ENCODE measurements at places on chromosomes 13 and 19. TPM values are rescaled to one million over a fixed set of nuclear protein-coding genes. Genes with fewer than 3 reads are reported as not detected.

GRCh38 chr19:54921082-54921481, 15.1 kb downstream of the NCR1 start:
- no peaks in the 10 kb centered on the region for H3K4me1 ChIP-seq
- peaks cover 2% of the 10 kb centered on the region for H3K36me3 ChIP-seq
- no peak for DNase-seq
- no peak overlapping the region for H3K4me3 ChIP-seq
- no peaks in the 10 kb centered on the region for H3K27me3 ChIP-seq

The LRFN3 gene
- total RNA-seq: 11.6 TPM

The CBY2 gene
- total RNA-seq: not detected

The GAS6 gene
- 0.17 TPM for total RNA-seq

- no peak overlapping the region for H3K4me3 ChIP-seq
- H3K27ac ChIP-seq: no peak overlapping the region
- no peaks in the 10 kb centered on the region for H3K4me1 ChIP-seq
- no peak for DNase-seq
Measured at GRCh38 chr13:98784666-98785065, 32.2 kb upstream of the SLC15A1 start.

The SIGLECL1 gene
- not detected for total RNA-seq

The SMIM24 gene
- total RNA-seq: not detected

The DZIP1 gene
- total RNA-seq: 0.14 TPM

GRCh38 chr19:5480427-5480836, 25.2 kb downstream of the ZNRF4 start:
- H3K27me3 ChIP-seq: peaks cover 12% of the 10 kb centered on the region
- peak; percentile 62 for DNase-seq
- H3K36me3 ChIP-seq: no peaks in the 10 kb centered on the region

DNA sequence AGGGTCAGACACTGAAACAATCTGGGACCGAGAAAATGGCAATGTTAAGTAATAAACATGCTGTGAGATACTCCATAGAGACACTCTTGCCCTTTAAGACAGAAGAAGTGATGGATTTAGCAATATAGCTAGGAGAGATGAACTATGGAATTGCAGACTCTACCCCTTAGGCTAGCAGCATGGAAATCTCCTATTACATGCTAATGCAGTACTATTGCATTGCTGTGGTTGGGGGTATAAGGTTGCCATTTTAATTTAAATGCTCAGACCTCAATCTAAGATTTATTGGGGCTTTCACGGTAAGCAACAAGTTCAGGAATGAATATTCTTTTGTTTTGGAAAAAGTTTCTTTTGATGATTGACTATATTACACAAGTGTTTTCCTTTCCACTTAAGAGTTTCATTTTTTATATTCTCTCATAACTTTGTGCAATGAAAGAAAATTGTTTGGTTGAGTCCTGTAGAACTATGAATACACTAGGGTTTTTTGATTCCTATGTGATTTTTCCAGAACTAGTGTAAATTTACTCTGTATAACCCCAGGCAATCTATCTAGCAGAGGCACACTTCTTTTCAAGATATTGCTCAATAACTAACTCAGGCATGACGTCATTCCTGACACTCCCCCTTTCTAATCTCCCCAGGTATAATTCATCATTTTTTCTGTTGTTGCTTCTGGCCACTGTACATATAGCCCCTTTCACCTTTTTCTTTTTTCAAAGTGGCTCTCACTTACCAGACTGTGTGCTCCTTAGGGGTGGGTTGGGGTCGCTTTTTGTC, 394.7 kb upstream of the KLF12 start:
- DNase-seq: no peak
- H3K4me1 ChIP-seq: no peaks in the 10 kb centered on the region
- no peaks in the 10 kb centered on the region for H3K36me3 ChIP-seq
- no peak overlapping the region for H3K27ac ChIP-seq
- no peaks in the 10 kb centered on the region for H3K27me3 ChIP-seq

- H3K27ac ChIP-seq: no peak overlapping the region
- H3K4me3 ChIP-seq: no peak overlapping the region
- DNase-seq: no peak
- no peaks in the 10 kb centered on the region for H3K27me3 ChIP-seq
- no peaks in the 10 kb centered on the region for H3K4me1 ChIP-seq
Measured at GRCh38 chr13:84645196-84646012, 763.1 kb upstream of the SLITRK1 start.

GRCh38 chr13:72537395-72537780, 190.0 kb downstream of the MZT1 start:
- H3K36me3 ChIP-seq: no peaks in the 10 kb centered on the region
- DNase-seq: no peak
- no peak overlapping the region for H3K27ac ChIP-seq
- H3K4me1 ChIP-seq: no peaks in the 10 kb centered on the region

DNA sequence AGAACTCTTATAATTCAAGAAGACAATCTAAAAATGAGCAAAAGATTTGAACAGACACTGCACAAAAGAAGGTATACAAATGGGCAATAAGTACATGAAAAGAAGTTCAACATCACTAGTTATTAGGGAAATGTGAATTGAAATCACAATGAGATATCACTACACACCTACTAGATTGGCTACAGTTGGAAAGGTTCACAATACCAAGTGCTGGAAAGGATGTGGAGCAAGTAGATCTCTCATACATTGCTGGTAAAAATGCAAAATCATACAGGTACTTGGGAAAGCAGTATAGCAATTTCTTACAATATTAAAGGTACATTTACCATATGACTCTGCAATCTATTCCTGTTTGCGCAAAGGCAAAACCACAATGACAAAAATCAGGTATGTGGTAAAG, 145.7 kb downstream of the LHFPL6 start:
- H3K4me1 ChIP-seq: no peaks in the 10 kb centered on the region

The POSTN gene
- not detected for total RNA-seq

DNA sequence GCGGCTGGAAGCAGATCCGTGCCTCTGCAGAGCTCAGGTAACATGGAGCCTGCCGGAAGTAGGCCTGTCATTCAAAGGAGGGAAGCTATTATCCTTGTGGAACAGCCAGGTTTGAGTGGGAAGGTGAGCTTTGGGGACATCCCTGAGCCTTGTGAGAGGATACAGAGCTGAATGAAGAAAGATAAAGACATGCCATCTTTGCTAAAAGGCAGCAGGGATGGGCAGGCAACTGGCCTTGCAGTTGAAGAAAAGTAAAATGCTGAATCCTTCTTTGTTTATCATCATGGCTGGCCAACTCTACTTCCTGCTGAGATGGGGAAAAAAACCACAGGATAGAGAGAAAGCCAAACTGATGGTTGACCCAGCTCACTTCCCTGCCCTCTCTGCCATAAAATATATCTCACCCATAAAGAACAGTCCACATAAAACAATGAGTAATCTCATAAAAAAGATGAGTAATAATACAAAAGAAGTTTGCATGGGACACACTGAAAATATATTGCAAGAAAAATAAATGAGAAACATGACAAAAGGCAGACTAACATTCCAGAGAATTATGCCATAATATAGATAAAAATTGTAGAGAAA, 226.3 kb downstream of the DLEU7 start:
- H3K27ac ChIP-seq: no peak overlapping the region
- peaks cover 4% of the 10 kb centered on the region for H3K27me3 ChIP-seq
- no peaks in the 10 kb centered on the region for H3K36me3 ChIP-seq
- H3K4me1 ChIP-seq: peaks cover 7% of the 10 kb centered on the region

Measured in activated CD4-positive, alpha-beta T cell treated with anti-CD3 and anti-CD28 coated beads, Interleukin-2, amount 10 ng/mL, durations not matched to agents 24 days and 14 days (primary cell).